ENCODE measurements at places on chromosomes 5 and 9.
A peak's percentile ranks its signal among the peaks of the same experiment; 100 is the strongest.

DNA sequence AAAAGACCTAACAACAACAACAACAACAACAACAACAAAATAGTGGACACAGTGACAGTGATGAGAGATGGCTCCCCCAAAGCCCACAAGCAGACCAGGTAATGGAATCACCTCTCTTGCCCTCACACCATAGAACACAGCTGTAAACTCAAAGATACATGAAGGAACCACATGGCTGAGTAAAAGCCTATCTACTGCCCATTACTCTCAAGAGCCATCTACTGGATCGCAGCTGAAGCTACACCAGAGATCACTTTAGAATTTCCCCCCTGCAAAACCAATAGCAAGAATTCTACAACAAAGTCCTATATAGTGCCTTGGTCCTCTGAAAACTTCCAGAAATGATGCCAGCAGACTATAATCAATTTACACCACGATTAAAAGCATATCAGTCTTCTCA is 1537.6 kb upstream of the CDH9 start:
- DNase-seq: peak; percentile 13

GRCh38 chr5:854217-854616 is 3.4 kb upstream of the ZDHHC11 start:
- no peak for DNase-seq

DNA sequence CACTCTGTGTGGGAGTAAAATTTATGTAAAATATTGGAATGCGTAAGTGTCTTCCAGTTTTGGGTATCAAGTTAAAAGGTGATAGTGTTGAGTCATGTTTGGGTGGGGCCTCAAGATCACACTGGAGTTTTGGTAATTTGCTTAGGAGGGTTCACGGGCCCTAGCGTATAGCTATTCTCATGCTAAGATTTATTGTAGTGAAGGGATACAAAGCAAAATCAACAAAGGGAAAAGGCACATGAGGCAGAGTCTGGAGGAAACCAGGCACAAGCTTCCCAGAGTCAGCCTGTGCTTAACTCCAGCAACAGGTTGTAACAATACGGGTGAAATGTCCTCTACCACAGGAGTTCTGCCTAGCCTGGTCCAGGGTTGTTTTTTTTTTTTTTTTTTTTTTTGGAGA is 20.2 kb downstream of the HSPA4 start:
- DNase-seq: no peak

DNA sequence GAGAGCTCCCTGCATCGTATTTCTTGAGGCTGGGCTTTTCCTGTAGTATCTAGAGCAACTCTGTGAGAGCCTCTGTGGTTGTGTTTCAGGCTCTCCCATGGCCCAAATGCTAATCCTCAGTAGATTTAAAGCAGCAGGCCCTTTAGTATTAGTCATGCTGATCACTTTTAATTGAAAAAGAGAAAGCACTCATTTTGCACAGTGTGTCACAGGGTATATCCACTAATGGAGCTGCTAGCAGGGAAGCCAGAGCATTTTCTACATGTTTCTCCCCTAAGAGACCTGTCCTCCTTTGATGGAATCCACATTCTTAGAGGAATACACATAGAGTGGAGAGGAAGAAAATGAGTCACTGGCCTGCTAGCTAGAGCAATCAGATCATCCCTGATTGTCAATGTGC is 348.5 kb downstream of the TMEM232 start:
- no peak for DNase-seq

- no peak for DNase-seq
Measured at GRCh38 chr9:134655101-134655500, 13.5 kb downstream of the COL5A1 start.

GRCh38 chr5:170161069-170161468 is 55.4 kb downstream of the FOXI1 start:
- no peak for DNase-seq

DNA sequence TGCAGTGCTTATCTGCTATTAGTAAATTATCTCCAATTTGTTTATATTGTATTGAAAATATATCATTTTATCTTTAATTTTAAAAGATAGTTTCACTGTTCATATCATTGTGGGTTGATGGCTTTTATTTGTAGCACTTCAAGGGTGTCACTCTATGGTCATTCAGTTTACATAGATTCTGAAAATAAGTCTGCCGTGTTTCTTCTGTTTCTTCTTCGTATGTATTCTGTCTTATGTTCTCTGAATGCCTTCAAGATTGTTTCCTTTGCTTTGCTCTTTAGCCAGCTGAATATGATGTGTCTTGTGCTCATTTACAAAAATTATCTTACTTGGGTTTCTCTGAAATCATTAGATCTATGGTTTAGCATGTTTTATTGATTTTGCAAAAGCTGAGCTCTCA is 359.9 kb downstream of the CYLC2 start:
- peak; percentile 4 for DNase-seq

DNA sequence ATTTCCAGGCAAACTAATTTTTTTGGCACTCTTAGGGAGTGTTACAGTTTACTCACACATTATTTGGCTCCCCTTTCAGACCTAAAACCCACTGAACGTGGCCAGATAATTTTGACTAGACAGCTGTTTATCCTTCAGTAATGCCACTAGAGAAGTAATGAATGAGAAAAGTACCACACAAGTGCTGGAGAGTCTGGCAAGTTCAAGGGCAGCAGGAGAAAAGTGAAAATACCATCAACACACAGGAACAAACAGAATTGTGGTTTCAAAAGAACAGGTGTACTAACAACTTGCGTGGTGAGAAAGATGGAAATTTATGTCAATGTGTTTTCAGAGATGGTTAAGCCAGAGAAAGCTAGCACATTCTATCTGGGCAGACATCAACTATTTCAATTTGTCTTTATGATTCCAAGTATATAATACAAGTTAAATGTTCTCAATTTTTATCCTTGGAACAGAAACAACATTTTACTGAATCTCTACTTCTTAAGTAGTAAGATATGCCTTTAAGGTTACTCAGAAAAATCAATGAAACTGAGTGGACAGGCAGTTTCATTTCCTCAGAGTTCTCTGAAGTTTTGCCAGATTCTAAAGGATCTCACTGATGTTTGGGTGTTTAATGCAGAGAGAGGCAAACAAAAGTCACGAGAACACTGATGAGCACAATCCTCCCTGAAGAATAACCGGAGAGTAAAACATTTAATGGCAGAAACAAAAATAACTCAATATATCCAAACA is 91.0 kb downstream of the ARSB start:
- DNase-seq: no peak

- DNase-seq: no peak
Measured at GRCh38 chr5:112355058-112355685, 63.9 kb downstream of the EPB41L4A start.

DNA sequence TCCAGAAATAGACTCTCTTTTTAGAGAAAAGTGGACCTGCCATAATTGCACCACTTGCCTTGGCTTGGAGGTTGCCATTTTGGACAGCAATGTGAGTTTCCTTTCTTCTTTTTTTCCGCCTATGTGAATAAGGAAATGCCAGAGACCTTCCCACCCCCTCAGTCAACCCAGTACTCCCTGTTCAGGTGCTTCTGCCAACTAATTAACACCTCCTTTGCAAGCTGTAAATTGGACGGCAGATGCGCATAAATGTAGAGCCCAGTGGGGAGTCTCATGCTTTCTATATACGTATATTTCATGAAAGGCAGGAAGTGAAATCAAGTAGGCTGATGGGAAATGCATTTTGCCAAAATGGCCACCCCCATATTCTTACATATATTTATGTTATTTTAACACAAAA is 269.8 kb upstream of the RFX3 start:
- no peak for DNase-seq

DNA sequence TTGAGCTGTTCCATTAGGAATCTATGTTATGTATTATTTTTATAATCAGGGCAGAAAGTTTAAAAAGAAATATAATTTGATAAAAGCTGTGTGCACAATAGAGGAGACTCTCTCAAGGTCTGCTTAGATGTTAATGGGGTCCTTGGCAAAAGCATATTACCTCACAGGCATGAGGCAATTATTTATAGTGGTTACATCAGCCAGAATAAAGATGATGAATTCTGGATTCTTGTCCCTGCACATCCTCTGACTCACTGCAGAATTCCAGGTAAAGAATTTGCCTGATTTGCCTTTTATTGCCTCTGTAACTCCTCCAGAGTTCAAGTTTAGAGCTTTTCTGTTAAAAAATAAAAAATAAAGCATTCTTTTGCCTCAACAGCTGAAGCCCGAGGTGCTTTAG is 253.6 kb downstream of the MAST4 start:
- no peak for DNase-seq

- no peak for DNase-seq
Measured at GRCh38 chr5:60446917-60447316, 253.0 kb downstream of the DEPDC1B start.

GRCh38 chr5:17317473-17317872 is 100.0 kb downstream of the BASP1 start:
- no peak for DNase-seq

GRCh38 chr5:178244576-178244975 is 12.0 kb upstream of the PHYKPL start:
- DNase-seq: no peak

DNA sequence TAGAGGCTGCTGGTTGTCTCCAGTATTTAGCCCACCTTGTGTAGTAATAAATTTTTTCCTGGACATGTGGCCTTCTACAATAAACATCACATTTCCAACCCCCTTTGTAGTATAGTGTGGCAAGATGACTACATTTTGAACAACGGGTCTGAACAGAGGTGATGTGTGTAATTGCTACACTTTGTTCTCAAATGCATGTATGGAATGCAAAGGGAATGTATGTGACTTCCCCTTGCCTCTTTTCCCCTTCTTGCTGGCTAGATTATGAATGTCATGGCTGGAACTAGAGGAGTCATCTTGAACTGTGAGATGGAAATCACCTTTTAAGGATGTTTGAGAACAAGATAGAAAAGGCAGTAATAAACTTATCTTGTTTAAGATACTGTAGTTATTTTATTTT is 54.5 kb downstream of the PRR16 start:
- no peak for DNase-seq

DNA sequence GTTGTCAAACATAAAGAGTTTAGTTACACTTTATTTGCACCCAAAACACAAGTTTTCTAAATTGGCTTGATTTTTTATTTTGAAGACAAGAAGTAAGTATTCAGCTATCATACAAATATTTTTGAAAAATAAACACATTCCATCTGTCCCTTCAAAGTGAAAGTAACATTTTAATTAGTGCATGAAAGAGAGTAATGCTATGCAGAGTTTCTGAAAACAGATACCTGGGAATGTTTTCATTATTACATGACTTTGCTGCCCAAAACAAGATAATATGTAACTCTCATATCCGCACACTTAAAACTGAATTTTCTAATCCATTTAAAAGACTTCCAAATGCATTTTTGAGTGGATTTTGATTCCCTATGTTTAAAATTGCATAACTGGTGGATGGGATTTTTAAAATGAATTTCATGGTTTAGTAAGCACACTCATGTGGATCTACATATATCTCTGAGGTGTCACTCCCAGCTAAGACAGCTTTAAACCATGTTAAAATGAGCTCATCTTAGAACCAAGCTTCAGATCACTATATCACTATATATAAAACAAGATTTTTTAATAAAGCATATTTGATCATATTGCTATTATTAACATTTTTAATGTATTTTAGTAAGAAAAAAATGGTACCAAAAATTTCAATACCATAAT is 127.5 kb downstream of the ATPSCKMT start:
- DNase-seq: no peak

GRCh38 chr5:108749128-108749861 is 1.6 kb downstream of the FER start:
- DNase-seq: no peak

GRCh38 chr5:175123542-175123941 is 320.4 kb downstream of the DRD1 start:
- DNase-seq: no peak

- no peak for DNase-seq
Measured at GRCh38 chr5:148416921-148417320, 33.2 kb downstream of the FBXO38 start.

GRCh38 chr5:54655761-54656160 is 138.2 kb downstream of the SNX18 start:
- DNase-seq: no peak

DNA sequence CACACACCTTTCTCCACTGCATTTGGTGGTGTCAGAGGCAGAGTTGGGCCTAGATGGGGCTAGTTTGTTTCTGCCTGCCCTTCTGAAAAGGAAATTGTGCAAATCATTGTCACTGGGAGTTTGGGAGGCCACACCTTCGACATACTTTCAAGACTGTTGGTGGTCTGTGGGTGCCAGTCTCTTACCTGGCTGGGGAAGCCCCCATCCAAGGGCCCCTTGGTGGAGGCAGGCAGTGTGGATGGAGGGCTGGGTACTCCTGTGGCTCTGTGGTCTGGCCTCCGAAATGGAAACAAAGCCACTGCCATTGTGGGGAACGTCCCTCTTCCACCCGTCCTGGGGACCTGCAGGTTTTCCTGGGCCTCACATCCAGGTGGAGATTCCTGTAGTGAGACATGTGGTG is 10.9 kb upstream of the PHYHD1 start:
- DNase-seq: no peak

GRCh38 chr5:13941468-13941867 is 3.0 kb downstream of the DNAH5 start:
- DNase-seq: no peak

DNA sequence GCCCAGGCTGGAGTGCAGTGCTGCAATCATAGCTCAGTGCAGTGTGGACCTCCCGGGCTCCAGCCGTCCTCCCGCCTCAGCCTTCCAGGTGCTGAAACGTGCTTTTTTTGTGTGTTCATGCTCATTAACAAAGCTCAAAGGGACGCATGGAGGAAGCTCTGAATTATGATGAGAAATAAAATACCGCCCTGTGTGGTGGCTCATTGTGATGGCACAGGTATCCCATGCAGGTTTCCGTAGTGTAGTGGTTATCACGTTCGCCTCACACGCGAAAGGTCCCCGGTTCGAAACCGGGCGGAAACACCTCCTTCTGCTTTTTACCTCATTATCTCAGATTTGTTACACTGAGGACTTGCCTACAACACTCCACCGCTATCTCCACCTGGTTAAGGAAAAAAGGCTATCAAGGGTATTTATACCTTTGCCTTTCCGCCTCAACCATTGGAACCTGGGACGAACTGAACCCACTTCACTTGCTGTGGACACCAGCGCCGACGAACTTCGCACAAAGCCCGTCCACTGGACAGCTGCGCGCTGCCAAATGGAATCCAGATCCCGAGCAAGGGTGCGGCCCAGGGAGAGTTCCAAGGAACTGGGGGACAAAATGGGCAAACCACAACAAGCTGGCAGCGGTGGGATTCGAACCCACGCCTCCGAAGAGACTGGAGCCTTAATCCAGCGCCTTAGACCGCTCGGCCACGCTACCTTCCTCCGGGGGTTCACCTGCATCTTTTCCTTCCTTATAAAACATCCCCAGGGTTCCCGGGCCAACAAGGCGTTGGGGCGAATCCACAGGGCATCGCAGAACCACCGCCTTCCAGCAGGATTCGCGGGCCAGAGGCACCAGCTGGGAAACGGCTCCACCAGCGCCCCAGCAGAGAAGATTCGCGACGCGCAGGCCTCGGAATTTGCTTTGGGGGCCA is 26.3 kb downstream of the OR2V2 start:
- DNase-seq: no peak

GRCh38 chr9:96874947-96875460 is 20.7 kb upstream of the ZNF782 start:
- peak; percentile 91 for DNase-seq

DNA sequence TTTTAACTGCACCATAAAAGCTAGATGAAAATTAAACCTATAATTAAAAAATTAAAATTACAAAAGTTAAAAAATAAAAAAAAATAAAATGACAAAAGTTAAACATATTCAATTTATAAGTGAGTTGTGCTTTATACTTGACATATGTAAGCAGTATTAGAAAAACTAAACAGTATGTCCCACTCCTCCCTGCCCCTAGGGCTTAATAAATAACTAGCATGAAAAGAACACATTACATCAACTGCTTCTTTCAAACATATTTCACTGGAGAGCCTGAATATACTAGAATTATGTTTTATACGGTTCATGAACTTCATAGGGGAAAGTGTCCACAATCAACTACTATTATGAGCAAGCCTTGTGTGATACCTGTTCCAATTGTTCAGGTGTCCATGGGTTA is 47.6 kb downstream of the ECPAS start:
- DNase-seq: no peak
